ENCODE measurements at places on chromosomes 3 and 15.

DNA sequence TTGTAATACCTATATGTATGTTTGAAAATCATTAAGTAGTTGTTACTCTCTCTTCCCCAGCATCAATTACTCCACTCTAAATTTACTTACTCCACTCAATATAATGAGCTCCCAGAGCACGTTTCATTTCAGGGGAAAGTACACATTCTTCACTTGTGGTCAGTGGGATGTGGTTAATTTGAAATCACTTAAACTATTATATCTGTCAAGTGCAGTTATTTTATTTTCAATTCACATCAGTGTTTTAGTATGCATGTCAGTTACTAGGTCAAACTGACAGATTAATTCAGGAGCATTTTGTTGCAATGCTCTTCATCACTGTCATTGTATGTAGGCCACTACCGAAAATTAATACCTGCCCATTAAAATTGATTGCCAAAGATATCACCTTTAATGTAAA lies 376.1 kb downstream of the ZIC4 start:
- no peak for DNase-seq

- DNase-seq, result no peak
Observed at GRCh38 chr3:171260466-171260865, 199.7 kb downstream of the TNIK start.

DNA sequence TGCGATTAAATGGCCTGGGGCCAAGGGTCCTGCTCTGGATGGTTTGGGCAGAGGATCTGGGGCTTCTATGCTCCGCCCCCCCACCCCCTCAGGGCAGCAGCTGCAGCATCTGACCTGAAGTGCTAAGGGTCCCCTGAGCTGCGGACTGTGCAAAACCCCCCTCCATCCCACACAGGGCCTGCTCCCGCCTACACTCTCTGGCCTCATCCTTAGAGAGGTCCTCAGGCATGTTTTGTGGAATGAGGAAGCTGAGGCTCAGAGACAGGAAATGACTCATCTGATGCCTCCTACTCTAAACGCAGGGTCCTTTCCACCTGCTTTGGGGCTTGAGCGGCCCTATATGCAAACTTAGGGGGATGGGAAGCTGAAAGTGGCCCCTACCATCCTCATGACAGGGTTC lies 59.5 kb upstream of the CTSH start:
- DNase-seq, result no peak

- no peak for DNase-seq
Observed at GRCh38 chr15:57505949-57506391, 85.7 kb upstream of the MYZAP start.

GRCh38 chr3:129553719-129554118 lies 10.7 kb downstream of the H1-8 start:
- DNase-seq, result peak; percentile 17

GRCh38 chr15:29379647-29380046 lies 110.0 kb upstream of the NSMCE3 start:
- no peak for DNase-seq

- DNase-seq, result no peak
Observed at GRCh38 chr15:55151631-55152030, 45.1 kb downstream of the RSL24D1 start.

GRCh38 chr3:126870608-126871210 lies 112.2 kb upstream of the PLXNA1 start:
- DNase-seq, result no peak

- DNase-seq, result no peak
Observed at GRCh38 chr3:87320756-87321626, 44.6 kb upstream of the POU1F1 start.

- DNase-seq, result no peak
Observed at GRCh38 chr15:66035901-66036300, 166.6 kb downstream of the RAB11A start.

DNA sequence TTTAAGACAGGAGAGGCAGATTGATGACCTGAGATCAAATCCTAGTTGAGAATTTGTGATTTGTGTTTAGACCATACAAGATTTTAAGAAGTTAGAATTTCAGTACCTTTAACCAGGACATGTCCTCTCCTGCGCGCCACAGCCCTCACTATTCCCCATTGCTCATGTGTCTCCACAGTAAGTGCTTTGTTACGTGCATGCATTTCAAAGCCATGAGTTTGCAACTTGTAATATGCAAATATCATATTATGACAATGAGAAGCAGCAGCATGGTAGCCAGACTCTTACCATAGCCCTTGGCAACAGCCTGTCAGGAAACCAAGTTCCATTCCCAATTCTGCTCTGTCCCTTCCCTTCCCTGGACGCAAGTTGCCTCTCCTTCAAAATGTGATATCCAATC lies 73.3 kb upstream of the ATP13A5 start:
- DNase-seq, result no peak

DNA sequence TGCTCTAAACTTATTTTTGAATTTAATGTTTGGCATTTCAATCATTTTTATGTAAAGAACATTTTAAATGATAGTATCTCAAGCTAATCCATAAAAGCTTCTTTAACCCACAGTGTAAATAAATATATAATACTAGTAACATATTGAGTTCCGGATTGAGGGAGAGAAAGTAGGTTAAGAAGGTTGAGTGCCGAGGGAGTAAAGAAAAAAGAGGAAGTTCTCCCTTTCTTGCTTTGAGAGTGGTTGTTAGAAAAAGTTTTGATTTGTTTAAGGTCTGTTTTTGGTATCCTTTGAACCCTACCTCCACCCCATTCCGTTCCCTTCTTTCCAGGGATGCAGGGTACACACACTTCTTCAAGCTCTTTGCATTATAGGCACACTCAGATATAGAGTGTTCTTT lies 130.8 kb downstream of the VPS8 start:
- no peak for DNase-seq

- DNase-seq, result no peak
Observed at GRCh38 chr3:69590111-69590510, 149.2 kb upstream of the MITF start.

GRCh38 chr3:63578858-63579257 lies 73.6 kb upstream of the SNTN start:
- no peak for DNase-seq

DNA sequence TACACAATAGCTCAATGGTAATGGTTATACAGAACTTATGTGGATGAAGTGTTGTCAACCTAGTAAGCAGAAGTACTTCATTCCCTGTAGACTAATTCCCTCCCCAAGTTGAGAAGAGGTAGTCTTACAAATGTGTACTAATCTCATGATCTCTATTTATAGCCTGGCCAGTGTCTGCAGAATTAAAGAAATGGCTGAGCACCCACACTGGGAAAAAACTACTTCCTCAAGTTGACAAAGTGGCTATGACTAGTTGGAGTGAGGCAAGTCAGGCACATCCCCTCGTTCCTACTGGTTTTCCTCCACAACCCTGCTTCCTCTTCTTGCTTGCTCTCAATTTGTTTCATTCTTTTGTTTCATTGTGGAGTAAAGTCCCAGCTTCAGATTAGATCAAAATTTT lies 566.7 kb upstream of the ZNF717 start:
- DNase-seq, result no peak

- no peak for DNase-seq
Observed at GRCh38 chr3:85758442-85758841, 799.7 kb downstream of the CADM2 start.

DNA sequence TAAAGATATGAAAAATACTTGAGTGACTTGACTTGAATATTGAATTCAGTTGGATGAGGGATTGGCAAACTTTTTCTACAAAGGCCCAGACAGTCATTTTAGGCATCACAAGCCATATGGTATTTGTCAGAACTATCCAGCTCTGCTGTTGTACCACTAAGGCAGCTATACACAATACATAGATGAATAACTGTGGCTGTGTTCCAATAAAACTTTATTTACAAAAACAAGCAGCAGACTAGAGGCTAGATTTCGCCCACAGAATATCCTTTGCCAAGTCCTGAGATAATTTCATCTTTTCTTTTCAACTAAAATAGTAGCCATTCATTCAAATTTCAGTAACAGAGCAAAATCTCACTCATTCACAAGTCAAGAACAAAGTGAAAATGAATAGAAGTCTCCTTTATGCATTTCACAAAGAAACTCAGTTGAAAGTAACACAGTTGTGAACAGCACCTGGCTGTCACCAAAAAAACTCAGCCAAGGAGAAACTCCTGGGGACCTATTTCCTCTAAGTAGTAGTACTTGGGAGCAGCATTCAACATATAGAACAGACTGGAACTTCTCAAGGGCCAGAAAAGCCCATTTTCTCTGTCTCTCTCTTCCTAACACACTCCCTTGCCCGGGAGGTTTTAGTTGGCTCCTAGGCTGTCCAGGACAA lies 56.3 kb downstream of the OSBPL10 start:
- no peak for DNase-seq

DNA sequence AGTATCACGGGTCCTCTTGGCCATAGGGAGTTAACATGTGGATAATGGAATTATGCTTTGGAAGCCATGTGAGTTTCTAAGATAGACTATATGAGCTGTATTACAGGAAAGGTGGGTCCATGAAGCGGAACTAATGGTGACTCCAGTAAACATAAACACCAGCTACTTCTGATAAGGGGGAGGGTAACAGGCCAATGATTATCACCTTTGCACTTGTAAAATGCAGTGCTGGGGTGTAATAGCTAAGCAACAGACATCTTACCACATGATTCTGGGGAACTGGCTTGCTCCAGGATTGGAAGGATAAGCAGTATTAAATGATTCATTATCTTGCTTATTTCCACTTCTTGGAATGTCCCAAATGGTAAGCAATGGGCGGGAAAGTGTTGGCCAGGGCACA lies 61.4 kb upstream of the CD47 start:
- no peak for DNase-seq

- DNase-seq, result no peak
Observed at GRCh38 chr3:126925411-126926171, 57.3 kb upstream of the PLXNA1 start.

- DNase-seq, result no peak
Observed at GRCh38 chr15:51754267-51754666, 2.9 kb downstream of the TMOD2 start.

GRCh38 chr3:194320744-194321243 lies 30.3 kb downstream of the CPN2 start:
- DNase-seq, result no peak

DNA sequence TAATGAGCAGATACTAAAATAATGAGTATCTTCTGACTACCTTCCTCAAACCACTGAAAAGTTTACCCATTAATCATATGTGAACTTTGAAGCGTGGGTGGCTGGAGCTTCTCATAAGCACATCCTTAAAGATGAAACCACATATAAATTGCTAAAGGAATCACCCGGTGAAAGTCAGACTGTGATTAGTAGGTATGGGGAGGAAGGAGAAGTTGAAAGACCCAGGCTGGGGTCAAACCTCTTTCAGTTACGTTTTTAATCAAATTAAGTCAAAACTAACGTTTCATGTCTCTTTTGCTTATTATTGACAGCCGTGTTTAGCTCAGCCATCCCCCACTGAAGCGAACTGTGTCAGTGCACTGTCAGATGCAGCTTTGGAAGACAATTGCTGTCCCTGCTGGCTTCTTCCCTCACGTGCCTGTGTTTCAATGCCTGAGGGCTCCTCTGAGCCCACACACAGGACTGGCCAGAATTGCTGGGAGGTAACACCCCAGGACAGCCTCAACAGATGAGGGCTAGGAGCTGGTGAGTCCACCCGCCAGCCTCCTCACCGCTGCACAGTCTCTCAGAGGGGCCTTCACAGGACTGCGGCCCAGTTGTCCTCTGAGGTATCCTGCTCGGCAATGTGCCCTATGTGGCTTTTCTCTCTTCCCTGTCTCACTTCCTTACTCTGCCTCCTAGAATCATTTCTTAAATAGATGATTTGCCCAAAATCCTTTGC lies 29.3 kb upstream of the SH3BP5 start:
- peak; percentile 74 for DNase-seq

DNA sequence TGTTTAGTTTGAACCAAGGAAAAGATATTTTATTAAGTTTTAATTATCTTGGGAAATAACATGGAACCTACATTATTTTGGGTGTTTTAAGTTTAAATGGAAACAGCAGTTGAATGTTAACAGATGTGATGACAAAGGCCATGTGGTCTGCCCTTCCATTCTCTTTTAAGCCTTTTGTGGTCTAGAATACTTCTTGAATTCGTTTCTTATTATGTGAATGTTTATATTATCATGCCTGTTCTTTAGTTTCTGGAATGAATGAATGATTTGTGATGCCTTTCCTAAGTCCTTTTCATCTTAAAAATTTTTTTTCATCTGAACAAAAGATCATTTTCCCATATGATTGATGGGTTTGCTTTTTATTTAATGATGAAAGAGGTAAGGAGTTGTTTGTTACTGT lies 44.6 kb downstream of the SNRK start:
- DNase-seq, result no peak

- DNase-seq, result no peak
Observed at GRCh38 chr3:49422379-49423248, at the start of gene AMT. AMT (minus strand) TSS chr3:49422473; CDS start chr3:49422450, 23 bp downstream.

DNA sequence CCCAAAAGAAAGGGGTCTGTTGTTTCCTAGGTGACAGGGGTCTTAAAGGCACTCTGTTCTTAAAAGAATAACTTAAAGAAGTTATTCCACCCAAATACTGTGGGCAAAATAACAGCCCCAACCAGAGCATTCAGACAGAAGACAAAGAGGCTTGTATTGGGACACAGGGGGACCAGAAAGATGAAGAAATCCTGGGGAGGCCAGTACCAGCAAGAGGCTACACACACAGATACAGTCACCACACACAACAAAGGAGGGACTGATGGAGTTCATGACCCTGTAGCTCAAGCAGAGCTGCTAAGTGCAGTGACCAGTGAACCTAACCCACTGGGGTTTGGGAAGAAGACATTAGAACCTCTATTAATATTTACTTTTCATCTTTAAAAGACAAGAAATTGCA lies 59.0 kb downstream of the MTHFS start:
- DNase-seq, result no peak

- DNase-seq, result no peak
Observed at GRCh38 chr3:46462511-46462910, 2.2 kb downstream of the LTF start.

DNA sequence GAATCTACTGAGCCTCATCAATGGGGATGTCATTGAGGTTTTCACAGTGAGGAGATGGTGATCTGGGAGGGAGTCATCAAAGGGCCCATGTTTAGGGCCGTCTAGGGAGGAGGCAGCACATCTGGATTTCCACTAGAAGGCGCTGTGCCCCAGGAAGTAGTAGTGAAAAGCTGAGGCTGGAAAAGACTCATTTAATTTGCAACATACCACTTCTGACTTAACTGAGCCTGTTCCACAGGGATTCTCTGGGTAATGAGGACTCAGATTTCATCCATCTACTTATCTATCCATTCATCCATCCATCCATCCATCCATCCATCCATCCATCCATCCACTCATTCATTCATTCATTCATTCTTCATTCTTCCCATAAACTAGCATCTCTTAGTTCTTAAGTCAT lies 17.4 kb upstream of the SHF start:
- peak; percentile 76 for DNase-seq

DNA sequence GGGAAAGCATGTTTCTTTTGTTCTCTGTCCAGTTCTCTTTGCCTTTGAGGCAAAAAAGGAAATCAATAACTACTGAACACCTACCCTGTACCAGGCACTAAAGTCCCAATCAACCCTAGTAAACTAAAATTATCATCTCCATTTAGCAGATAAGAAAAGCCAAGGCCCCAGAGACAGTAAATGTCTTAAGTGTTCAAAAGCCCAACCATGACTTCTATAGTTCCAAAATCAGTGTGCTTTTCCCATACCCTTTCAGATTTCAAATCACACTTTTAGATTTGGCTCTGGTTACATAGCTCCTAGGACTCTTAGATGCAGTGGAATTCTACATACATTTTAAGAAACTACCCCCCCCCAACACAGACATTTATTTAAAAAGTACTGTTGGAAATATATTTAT lies 63.5 kb downstream of the UACA start:
- DNase-seq, result no peak

- no peak for DNase-seq
Observed at GRCh38 chr3:25589104-25589782, 75.5 kb downstream of the TOP2B start.

Measured in activated CD4-positive, alpha-beta T cell treated with anti-CD3 and anti-CD28 coated beads, Interleukin-2, amount 50 U/mL, for 48 hours (primary cell).